ENCODE measurements at places on chromosomes 16 and 17.

GRCh38 chr16:86034421-86034919 is 135.5 kb downstream of the IRF8 start:
- no peak for DNase-seq

- DNase-seq, result no peak
These were observed 314.5 kb downstream of the SEC14L1 start for GRCh38 chr17:77455111-77455890.

GRCh38 chr17:49106321-49107210 is 26.0 kb upstream of the B4GALNT2 start:
- peak; percentile 13 for DNase-seq

- DNase-seq, result no peak
These were observed 144.0 kb downstream of the STX8 start for GRCh38 chr17:9431620-9432019.

GRCh38 chr16:30180741-30181140 is 2.7 kb upstream of the CORO1A start:
- DNase-seq, result no peak

DNA sequence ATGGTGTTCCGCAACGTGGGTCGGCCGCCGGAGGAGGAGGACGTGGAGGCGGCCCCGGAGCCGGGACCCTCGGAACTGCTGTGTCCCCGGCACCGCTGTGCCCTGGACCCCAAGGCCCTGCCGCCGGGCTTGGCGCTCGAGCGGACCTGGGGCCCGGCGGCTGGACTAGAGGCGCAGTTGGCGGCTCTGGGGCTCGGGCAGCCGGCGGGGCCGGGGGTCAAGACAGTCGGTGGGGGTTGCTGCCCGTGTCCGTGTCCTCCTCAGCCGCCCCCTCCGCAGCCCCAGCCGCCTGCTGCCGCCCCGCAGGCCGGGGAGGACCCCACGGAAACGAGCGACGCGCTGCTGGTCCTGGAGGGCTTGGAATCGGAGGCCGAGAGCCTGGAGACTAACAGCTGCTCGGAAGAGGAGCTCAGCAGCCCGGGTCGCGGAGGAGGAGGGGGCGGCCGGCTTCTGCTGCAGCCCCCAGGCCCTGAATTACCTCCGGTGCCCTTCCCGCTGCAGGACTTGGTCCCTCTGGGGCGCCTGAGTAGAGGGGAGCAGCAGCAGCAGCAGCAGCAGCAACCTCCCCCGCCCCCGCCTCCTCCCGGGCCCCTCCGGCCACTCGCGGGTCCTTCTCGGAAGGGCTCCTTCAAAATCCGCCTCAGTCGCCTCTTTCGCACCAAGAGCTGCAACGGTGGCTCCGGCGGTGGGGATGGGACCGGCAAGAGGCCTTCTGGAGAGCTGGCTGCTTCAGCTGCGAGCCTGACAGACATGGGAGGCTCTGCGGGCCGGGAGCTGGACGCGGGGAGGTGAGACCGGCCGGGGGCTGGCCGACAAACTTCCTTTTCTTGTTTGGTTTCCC is 821 bp downstream of the SOCS7 start:
- peak; percentile 10 for DNase-seq

- no peak for DNase-seq
These were observed 133.3 kb downstream of the PARN start for GRCh38 chr16:14496786-14497185.

DNA sequence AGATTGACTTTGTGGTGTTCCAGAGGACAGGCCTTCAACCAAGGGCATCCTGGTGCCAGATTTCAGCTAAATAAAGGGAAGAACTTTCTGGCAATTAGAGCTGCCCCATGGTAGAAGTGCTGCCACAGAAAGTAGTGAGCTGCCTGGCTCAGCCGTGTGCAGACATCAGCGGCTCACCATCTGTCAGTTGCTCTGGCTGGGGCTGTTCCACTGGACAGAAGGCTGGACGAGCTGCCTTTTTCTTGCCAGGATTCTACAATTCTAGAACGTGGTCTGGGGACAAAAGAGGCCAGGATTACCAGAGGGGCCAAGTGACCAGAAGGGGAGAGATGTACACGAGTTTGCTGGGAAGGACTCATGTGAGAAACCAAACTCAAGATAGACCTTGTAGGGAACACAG is 107.0 kb upstream of the RPL38 start:
- no peak for DNase-seq

GRCh38 chr17:7686222-7687071 is 843 bp downstream of the TP53 start:
- peak; percentile 92 for DNase-seq

DNA sequence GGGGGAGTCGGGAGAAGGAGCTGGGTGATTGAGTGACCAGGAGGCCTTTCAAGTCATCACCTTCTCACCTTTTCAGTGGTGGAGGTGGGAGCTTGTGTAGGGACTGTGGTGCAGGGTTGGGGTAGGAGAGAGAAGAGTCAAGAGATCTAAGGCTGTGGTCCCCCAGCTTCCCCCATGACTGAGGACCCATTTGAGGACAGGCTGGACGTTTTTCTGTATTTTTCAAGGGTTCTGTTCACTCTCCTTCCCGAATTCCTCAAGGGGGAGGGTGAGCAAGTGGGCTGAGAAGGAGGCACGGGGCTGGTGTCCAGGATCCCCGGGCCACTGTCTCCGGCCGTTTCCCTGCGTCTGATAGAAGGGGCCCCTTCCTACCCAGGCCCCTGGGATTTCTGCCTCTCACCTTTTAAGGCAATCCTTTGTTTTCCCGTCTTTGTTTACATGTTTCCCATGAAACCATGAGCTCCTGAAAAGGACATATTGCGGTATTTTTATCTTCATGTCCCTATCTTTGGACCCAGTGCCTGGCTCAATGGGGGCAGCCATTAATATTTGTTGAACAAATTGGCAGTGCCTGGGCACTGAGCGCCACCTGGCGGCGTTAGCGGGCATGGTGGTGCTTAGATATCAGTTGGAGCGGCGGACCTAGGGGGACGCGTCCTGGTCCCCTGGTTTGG is 9.2 kb upstream of the CD300A start:
- DNase-seq, result peak; percentile 83

DNA sequence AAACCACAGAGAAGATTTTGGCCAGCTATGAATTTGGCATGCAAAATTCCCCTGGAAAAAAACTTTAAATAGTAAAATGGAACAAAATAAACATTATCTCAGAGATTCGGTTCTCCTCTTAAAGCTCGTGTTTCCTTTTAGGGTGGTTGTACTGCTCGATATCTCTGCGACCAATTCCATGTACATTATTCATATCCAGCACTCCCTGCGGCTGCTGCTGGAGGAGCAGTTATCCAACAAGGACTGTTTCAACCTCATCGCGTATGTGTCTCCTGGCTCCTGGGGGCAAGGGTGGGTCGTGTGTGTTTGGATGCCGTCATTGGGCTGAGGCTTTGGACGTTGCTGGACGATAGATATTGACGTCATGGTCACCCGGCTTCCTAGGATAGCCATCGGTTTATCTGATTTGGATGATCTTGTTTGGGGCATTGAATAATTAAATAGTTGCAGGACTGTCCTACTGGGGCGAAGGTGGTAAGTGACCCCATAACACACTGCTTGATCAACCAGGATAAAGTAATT is 33.8 kb downstream of the VWA3A start:
- DNase-seq, result no peak

DNA sequence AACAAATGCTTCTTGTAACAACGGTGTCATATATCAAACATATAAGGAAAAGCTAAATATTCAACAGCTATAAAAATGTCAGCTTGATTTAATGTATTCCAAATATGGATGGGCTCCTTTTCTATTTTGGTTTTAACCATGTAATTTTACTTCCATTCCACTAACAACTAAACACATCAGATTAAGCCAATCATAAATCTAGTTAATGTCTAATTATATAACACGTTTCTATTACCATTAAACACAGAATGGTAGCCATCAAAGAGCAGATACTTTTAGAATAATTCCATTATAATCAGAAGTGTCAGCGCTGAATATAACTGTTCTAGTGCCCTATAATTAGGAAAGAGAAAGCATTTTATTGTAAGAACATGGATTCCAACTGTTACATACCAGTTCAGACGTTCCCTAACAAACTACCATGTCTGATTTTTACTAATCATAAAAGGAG is 10.0 kb downstream of the CMC2 start:
- DNase-seq, result no peak

- DNase-seq, result no peak
These were observed 269.1 kb downstream of the CDH13 start for GRCh38 chr16:82895843-82896242.

Measured in hematopoietic multipotent progenitor cell treated with erythropoietin and hydrocortisone succinate and interleukin-3 and kit ligand, for 8 days (in vitro differentiated cells).